Stimulated activated CD8-positive, alpha-beta memory T cell treated with anti-CD3 and anti-CD28 coated beads, Interleukin-4, amount 100 ng/mL, for 1 hour (primary cell): ENCODE measurements at places on chromosomes 3 and 15.
A peak's percentile ranks its signal among the peaks of the same experiment; 100 is the strongest.

DNA sequence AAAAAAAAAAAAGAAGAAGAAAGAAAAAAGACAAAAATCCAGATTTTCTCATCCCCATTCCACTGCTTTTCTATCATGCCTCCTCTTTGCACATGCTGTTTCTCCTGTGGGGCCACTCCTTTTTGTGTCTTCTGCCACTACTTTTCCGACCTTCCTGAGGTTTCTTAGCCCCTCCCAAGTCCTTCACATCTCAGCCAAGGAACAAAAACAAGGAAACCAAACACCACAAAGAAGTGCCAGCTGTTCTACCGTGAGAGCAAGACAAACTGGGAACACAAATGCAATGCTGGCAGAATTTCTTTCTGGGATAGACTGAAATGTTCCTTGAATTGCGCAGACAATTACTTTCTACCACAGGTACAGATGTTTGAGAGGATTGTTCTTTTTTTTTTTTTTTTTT lies 83.2 kb downstream of the MB21D2 start:
- DNase-seq, result no peak

- no peak for DNase-seq
These were observed 489 bp downstream of the HDGFL3 start for GRCh38 chr15:83207009-83207659.

DNA sequence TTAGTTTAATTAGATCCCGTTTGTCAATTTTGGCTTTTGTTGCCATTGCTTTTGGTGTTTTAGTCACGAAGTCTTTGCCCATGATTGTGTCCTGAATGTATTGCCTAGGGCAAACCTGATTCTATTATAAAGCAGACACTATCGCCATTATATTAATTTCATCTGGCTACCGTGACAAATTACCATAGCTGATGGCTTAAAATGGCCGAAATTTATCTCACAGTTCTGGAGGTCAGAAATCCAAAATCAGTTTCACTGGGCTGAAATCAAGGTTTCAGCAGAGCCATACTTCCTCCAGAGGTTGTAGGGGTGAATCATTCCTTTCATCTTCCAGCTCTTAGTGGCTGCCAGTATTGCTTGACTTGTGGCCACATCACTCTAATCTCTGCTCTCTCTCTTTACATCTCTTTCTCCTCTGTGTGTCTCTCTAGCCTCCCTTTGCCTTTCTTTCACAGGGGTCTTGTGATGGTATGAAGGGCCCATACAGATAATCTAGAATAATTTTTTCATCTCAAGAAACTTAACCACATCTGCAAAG lies 31.7 kb upstream of the FRMD4B start:
- DNase-seq, result no peak

DNA sequence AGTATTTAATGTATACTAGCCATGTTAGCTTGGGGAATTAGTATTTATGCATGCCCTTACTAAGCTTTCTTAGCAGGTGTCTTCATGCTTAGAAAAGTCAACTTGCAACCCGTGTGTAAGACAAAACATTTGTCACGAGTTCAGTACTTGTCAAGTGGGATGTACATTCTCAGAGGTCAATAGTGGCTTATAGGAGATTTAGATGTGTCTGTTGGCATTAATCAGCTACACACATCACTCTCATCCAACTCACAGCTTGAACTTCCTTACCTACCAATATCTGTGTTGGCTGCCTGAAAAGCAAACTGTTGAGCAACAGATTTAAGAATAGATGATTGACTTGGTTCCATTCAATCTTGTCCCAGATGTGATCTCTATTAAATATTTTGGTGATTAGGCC lies 109.5 kb downstream of the ROBO2 start:
- DNase-seq, result no peak

DNA sequence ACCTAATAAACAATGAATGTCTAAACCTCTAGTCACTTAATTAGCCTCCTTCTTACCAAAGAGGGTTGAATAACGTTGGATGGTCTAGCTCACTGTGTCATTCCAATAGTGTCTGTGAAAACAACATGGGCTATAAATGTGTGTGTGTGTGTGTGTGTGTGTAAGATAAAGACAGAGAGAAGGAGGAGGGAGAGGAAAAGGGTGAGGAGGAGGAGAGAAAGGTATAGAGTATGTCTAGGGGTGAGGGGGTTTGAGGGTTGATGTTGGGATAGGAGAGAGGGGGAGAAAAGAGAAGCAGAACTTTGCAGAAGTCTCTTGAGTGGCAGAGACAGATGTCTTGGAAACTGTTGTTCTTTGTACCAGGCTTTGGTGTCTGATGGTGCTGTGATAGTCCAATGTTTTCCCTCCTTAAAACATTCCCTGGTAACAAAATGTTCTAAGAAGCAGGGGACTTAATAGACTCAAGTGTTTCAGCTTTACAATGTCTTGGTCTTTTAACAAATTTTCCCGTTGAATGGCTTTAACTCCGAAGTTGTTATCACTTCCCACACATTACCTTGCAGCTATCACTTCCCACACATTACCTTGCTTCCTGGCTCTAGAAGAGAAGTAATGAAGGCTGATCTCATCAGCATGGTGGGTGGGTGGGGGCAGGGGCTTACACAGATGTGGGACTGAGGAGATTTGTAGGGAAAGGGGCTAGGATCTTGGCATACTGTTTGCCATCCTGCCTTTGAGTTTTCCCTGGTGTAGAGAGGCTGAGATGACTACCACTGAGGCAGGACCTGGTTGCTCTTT lies 57.8 kb upstream of the ETV5 start:
- DNase-seq, result no peak

GRCh38 chr3:152496286-152496685 lies 227.6 kb downstream of the MBNL1 start:
- DNase-seq, result no peak

- no peak for DNase-seq
These were observed 473.4 kb downstream of the AGBL1 start for GRCh38 chr15:86553108-86553507.

DNA sequence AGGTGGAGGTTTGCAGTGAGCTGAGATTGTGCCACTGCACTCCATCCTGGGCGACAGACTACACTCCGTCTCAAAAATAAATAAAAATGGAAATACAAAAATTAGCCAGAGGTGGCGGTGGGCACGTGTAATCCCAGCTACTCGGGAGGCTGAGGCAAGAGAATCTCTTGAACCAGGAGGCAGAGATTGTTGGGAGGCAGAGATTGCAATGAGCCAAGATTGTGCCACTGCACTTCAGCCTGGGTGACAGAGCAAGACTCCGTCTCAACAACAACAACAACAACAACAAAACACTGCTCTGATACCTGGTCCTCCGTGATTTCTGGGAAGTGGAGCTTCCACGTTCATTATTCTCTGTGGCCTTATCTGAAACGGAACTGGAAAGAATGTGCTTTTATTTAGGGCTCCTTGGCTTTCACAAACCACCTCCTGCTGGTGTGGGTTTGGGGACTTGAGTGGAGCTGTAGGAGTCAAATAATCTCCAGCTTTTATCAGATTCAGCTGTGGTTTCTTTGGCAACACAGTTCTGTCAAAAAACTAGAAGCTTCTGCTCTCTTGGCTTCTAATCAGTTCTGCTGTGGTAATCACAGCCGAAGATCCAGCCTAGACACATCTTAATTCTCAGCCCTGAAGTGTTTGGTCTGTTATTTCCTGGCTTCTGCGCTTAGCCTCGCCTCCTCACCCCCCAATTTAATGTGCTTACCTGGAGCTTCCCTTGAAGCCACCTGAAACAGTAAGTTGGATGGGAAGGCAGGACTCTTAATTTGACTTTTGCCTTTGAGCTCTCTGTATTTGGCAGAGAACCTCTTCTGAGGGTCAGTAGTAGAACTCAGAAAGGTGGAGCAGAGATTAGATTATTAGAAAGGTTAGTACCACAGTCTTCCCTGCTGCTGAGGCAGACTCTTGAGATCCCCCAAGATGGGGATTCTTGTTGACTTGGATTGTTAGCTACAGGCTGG lies 21.4 kb downstream of the IRAK2 start:
- no peak for DNase-seq

DNA sequence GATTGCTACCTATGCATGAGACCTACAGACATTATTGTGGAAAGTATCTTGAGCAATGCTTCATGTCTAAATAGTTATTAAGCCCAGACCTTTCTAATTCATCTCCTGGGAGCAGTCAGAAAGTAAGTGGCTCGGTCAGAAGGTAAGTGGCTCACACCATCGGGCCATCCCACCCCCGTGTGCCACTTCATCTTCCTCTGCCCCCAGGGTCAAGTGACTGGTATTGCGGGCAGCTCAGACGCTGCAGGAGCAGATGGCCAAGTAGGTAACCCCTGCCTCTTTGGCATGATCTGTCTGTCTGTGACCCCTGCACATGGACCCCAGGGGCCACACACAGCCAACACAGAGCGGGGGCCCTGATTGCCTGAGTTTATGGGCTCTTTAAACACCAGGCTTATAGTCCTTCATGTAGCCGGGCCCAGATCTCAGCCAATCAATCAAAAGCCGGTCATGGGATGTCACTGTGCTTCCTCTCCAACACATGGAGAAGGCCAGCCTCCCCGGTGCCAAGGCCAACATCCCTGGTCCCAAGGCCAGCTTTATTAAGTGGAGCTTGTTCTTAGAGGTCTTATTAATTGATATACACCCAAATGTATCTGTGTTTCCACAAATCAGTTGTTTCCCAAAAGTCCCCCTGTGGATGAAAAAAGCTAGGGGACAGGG lies 42.9 kb downstream of the LARP6 start:
- no peak for DNase-seq

- no peak for DNase-seq
These were observed 88.6 kb downstream of the NR1I2 start for GRCh38 chr3:119870512-119870911.

DNA sequence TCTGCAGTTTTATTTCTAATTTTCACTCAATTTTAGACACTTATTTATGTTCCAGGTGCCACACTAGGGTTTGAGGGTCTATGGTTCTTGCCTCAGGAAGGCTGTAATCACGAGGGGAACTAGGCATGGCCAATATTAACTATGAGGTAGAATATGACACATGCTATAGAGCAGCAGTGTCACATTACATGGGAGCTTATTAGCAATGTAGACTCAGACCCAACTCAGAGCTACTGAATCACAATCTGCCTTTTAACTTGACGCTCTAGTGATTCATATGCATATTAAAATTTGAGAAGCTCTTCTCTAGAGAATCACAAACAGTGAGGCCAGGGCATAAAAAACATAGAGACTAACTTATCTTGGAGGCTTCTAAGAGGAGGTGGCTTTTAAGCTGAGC lies 32.8 kb upstream of the MRPL3 start:
- DNase-seq, result no peak

- DNase-seq, result no peak
These were observed at the start of gene LARP6 for GRCh38 chr15:70853973-70854665. LARP6 (minus strand) TSS chr15:70854157; CDS start chr15:70854088, 69 bp downstream.

GRCh38 chr15:85500729-85501128 lies 120.3 kb downstream of the AKAP13 start:
- no peak for DNase-seq

- no peak for DNase-seq
These were observed 14.1 kb downstream of the SIDT1 start for GRCh38 chr3:113546414-113546893.

GRCh38 chr3:45441584-45442310 lies 53.4 kb downstream of the LARS2 start:
- no peak for DNase-seq

DNA sequence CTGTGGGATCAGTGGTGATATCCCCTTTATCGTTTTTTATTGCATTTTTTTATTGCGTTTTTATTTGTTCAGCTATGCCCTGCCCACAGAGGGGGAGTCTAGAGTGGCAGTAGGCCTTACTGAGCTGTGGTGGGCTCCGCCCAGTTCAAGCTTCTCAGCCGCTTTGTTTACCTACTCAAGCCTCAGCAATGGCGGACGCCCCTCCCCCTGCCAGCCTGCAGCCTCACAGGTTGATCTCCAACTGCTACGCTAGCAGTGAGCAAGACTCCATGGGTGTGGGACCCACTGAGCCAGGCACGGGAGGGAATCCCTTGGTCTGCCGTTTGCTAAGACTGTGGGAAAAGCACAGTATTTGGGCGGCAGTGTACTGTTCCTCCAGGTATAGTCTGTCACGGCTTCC lies 500.6 kb upstream of the MCTP2 start:
- no peak for DNase-seq

DNA sequence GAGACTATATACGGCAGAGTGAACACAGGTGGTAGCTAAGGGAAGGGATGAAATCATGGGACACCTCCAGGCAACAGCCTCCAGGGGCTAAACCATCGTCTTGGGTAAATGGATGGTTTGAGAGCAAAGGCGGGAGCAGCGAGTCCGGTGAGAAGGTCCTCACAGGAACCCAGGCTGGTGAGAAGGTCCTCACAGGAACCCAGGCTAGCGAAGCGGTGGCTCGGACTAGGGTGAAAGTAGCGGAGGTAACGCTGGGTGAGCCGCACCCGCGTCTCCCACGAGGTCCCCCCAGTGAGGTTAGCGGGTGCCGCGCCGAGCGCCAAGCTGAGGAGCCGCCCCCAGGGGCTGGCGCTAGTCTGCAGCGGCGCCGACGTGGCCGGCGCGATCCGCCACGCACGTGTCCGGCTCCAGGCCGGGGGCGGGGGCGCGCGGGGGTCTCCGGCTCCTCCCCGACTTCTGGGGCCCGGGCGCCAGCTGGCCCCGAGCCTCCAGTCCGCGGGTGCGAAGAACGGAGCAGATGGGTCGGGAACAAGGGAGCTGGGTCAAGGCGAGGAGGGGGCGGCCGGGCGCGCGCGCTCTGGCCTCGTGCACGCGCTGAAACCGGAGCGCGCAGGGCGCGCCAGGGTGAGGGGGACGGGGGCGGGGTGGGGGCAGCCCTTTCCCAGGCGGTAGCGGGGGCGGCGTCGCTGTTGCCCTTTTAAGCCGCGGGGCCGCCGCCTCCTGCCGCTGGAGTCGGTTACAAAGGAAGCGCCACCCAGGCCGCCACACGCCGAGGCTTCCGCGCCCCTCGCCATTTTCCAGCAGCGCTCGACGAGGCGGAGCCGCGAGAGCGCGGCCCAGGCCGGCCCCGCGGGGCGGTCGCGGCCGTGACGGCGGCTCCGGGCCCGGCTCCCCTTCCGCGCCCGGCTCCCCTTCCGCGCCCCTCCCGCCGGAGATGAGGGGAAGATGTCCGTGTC lies at the start of gene UBE2Q2:
Gene UBE2Q2 (plus strand): TSS at position 726 of the 956 bp plus-strand sequence. CDS start 220 bp downstream, at position 946.
- peak; percentile 38 for DNase-seq

GRCh38 chr3:38397320-38397719 lies 50.7 kb downstream of the XYLB start:
- no peak for DNase-seq

DNA sequence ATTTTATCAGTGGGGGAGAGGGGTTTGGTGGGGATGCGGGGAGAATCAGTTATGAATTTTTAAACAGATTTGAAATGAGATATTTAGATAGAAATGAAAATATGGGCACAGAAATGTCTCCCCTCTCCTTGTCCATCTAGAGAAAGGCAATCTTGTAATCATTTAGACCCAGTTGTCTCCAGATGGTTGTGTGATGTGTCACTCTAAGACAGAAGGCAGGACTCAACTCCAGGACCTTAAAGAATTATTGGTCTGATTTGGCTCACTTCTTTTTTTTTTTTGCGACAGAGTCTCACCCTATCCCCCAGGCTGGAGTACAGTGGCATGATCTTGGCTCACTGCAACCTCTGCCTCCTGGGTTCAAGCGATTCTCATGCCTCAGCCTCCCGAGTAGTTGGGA lies 77.2 kb downstream of the EOMES start:
- no peak for DNase-seq

GRCh38 chr15:96122077-96123027 lies 208.1 kb upstream of the NR2F2 start:
- DNase-seq, result no peak
